Inflammatory macrophage treated with lipopolysaccharide for 4 hours (primary cell): ENCODE measurements at places on chromosomes 6 and 20.

DNA sequence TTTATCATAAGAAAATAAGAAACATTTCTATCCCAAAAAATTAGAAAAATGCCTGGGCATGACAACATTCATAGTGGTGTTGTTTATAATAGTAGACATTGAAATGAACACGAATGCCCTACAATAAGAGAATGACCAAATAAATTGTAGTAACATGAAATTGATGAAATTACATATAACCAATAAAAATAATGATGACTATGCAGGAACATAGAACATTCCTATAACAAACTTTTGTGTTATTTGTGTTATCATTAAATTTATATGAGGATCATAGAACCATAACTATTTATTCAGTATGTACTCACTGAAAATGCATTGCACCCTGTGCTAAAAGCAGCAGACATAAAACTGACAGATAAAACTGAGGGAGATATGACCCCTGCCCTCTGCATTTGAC is 399.7 kb downstream of the CBLN4 start:
- no peak for DNase-seq

- no peak for DNase-seq
These were observed 740 bp downstream of the NELFCD start for GRCh38 chr20:58981628-58982364.

DNA sequence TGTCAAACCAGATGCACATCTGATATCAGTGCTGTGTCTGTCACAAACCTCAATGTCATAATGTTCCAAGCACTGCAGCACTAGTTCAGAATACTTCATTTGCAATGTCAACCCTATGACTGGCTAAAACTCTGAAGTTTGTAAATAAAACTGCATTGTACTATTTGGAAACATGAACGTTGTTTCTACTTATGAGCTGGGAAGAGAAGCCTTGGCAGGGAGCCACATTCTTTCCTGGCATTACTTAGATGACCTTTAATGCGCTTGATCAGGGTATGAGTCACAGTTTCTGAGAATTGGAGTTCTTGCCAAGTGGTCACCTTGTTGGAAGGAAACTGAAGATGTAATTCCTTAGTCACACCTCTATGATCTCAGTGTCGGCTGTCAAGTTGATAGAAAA is 664.8 kb upstream of the MMS22L start:
- DNase-seq: no peak

DNA sequence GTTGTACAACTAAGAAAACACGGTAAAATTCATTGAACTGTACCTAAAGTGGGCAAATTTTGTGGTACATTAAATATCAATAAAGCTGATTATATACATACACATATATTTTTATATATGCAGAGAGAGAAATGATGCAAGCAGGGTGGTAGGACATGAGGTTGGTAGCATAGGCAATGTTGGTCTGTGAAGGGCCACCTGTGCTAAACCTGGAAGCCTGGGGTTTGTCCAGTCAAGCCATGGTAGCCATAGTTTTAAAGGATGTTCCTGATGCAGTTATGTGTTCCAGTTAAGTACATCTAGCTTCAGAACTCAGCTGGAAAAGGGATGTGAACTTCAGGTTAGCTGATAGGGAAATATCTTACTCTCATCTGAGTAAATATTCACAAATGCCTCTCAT is 60.1 kb downstream of the TRIM38 start:
- no peak for DNase-seq

- DNase-seq: no peak
These were observed 123.1 kb upstream of the EYS start for GRCh38 chr6:65830151-65830550.

GRCh38 chr6:158849899-158850806 is 31.0 kb upstream of the EZR start:
- peak; percentile 92 for DNase-seq

DNA sequence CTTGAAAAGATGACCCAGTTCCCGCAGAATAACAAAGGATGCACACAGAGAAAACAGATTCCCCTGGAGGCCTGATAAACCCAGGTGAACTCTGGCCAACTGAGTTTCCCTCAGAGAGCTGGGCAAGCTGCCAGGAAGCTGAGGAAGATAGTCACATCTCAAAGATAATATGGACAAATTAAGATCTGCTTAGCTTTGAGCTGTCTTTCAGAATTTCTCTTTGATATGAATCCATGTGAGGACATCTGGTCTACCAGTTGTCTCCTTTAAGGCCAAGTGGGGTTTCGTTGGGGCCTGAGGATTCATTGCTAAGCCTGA is 59.5 kb downstream of the ID4 start:
- DNase-seq: no peak

GRCh38 chr6:111810294-111811131 is 62.7 kb downstream of the FYN start:
- DNase-seq: no peak

DNA sequence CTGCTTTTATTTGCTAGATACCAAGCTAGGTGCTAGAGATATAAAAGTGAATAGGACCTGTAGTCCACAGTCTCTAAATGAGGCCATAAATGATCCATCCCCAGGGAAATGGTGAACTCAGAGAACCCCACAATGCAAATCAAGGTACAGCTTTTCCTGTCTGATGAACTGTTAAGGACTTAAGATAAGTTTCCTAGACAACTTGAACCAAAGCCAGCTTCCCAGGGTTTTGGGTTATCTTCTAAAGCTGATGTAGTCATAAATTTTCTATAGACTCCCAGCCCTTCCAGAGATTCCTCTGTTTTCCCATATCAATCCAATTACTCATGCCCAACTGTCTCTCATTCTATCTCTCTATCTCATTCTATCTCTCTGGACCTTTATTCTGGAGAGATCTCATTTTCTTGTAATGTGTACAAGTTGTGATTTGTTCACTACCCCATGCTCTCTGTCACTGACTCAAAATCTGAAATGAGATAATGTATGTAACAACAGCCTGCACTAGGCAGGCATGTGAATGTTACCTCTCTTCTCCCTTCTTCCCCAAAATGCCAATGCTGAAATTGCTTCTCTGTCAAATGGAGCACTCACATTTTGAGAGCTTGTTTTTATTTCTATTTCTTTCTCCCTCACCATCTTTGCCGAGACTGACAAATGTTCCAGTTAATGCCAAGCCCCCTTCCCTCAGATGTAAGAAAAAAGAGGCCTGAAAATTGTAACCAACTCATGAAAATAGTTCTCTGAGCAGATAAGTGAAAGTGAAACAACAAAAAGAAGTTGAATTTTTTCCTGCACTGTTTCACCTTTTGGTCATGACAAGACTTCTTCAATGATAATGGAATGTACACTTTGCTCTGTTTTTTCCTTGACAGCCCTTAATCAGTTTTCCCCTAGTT is 279.9 kb downstream of the SLC35F1 start:
- DNase-seq: peak; percentile 23

GRCh38 chr6:71473926-71474325 is 185.3 kb downstream of the OGFRL1 start:
- DNase-seq: peak; percentile 6

DNA sequence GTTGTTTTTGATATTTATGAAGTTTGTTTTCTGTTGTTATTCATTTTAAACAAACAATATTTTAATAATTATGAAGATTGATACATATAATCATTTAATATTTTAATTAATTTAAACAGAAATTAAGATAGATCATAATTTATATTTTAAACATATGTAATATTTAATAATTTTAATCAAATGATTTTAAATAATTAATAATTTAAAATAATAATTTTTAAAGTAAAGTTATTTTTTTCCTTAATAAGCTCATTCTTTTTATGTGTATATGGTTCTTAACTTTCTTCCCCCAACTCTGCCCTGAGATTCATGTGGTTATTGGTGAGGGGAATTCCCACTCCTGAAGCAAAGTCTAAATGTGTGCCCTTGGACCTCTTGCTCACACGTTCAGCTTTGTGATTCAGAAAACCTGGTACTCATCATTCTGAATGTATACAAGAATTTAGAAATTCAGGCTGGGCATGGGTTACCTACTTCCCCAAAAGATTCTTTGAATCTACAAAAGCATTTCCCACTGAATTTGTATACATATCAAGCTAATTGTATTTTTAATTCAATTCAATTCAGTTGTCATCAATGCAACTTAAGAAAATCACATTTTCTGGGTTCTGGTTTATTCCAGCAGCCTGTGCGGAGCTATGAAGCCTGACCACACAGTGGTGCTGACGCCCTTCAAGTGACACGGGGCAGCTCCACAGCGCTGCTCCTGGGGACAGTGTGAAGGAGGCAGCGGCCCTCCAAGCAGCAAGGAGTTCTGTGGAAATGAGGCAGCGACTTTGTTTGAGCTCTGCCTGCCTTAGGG is 168.9 kb upstream of the UST start:
- peak; percentile 80 for DNase-seq

DNA sequence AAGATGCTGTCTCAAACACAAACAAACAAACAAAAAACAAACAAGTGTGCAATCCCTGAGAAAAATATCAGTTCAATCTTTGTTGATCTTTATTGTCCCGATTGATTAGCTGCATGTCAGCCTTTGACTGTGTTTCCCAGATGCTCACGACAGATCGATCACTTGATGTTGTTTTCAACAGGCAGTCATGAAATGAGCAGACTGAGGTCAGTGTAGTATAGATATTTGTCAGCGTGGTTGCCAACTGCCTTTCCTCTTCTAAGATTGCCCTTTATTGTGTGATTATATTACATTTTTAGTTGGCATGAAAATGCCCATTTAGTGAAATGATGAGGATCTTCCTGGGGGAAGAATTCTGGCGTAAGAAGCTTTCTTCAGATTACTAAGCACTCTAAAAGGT is 25.6 kb downstream of the UTRN start:
- no peak for DNase-seq

DNA sequence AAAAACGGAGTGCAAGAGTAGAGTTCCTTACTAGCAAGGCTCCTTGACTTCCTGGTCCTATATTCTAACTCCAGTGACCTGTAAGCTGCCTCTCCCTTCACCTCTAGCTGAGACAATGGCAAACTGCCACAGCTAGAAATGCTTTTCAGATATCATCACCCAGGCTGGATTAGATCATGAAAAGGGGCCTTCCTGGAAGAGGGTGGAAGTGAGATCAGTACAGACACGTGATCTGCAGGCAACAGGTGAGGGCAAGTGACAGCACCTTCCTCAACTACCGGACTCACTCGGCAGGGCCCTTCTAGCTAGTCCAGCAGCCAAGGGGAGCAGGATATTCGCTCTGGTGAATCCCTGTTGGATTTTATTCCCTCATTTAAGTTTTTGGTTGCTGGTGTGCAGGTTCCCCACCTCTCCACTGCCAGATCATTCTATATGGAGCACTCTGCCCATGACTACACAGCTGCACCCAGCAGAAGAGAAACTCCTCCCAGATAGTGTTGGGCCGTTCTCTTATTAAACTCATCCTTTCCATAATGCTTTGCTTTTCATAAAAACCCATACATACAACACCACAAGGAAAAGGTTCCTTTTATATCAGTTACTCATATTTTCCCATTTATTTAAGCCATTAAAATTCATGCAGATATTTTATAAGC is 26.4 kb upstream of the FAM83C start:
- no peak for DNase-seq

GRCh38 chr6:119307056-119307455 is 42.5 kb downstream of the MAN1A1 start:
- DNase-seq: no peak

- DNase-seq: no peak
These were observed 62.1 kb upstream of the CNKSR3 start for GRCh38 chr6:154572556-154572955.

DNA sequence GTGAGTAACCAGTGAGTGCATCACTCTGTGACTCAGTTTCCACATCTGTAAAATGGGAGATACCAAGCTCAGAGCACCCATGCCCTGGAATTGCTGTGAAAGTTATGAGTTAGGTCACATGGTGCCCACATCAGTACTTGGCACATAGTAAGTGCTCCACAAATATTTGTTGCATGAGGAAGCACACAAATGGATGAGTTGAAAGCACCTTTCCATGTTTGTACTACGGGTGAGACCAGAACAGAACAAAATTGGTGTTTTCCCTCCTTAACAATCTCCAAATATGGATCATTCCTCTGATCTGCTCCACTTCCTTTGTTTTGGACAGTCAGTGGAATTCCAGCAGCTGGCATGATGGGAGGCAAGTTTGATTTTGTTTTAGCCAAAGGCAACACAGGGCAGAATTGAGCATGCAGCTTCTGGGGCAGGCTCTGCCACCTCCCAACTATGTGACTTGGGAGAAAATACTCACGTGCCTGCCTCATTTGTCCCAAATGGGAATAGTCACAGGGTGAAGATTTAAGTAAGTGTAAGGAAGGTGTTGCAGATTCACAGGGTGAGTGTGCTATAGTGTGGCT is 503.7 kb upstream of the SULF2 start:
- DNase-seq: no peak

- no peak for DNase-seq
These were observed 1090.0 kb upstream of the EYS start for GRCh38 chr6:66796987-66797386.

DNA sequence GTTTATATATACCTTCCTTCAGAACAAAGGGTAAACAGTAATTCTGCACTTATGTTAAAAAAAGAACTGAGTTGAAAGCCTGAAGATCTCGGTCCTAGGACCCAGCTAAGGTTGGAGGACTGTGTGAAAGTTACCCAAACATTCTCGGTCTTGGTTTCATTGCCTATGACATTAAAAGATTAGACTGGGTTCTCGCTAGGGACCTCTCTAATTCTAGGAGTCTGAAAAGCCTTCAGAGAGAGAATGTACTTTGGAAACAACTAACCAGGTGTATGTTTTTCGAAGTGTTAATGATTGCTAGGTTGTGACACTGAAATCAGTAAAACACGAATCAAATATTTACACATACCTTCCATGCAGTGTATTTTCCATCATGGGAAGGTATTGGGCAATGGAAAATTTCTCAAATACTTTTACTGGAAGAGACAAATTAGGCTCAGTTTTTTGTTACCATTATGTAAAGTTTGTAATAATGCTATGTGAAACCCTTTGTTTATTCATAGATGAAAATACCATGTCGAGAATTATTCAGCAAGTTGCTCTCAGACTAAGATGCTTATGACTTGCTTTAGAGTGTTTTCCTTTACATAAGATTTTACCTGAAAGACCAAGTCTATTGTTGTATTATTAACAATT is 113.7 kb upstream of the LOC128125822 start:
- DNase-seq: no peak

DNA sequence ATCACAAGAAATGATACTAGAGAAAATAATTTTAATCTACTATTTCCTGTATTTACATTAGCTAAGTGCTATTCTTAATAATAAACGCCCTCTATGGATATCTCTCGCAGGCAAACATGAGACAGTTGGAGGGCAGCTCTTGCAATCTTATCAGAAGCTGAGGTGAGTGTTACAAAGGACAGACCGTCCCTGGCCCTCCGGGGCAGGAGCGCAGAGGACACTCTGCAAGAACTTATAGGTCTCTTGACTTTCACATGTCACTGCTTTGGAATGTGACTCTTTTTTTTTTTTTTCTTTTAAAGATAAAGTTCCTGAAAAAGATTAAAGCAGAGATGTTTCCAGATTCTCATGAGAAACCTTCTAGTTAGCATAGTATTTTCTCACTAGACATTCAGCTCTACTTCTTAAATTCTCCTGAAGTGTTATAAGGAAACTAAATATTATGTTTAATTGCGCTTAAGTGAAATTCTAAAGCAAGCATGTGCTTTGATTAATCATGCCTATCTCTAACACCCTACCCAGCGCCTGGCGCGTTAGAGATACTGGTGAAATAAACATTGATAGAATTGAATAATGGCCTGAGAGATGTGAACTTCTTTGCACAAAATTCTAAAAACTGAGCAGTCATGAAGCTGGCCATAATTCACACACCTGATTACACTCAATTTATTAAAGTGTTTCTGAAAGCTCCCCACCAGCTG is 57.4 kb downstream of the SYTL3 start:
- no peak for DNase-seq

- no peak for DNase-seq
These were observed at the start of gene CDSN for GRCh38 chr6:31120151-31120915. Gene CDSN, minus strand, starts transcription at chr6:31120446. Its CDS starts 27 bp downstream, at chr6:31120419.

GRCh38 chr6:31620586-31621319 is at the start of gene PRRC2A:
Gene PRRC2A, plus strand, starts transcription at chr6:31620715. Its CDS starts 2,075 bp downstream, at chr6:31622790.
- DNase-seq: no peak
